GM04503 (cell line): ENCODE measurements at places on chromosomes 6 and 20.

GRCh38 chr6:38476141-38476540 lies 163.6 kb downstream of the BTBD9 start:
- no peak for DNase-seq

GRCh38 chr6:84333842-84334241 lies 106.4 kb upstream of the CEP162 start:
- no peak for DNase-seq

GRCh38 chr20:19816386-19816785 lies 58.3 kb downstream of the RIN2 start:
- no peak for DNase-seq

GRCh38 chr20:54199721-54200176 lies 8.1 kb upstream of the PFDN4 start:
- DNase-seq = no peak

DNA sequence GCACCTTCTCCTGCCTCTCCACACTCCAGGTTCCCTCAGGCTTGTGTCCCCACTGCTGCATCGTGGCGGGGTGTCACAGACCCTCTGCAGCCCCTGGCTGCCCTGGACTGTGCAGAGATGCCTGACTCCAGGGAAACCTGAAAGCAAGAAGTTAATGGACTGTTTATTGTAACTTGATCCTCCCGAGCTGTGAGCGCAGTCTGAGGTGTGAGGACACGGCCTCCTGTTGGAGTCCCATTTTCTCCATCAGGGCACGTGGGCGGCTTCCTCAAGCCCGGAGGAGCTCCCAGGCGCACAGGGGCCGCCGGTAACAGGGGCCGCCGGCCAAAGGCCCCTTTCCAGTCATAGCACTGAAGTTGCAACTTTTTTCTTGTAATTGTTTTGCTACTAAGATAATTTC lies 16.9 kb downstream of the RBM38 start:
- no peak for DNase-seq

GRCh38 chr6:75478929-75479328 lies 14.7 kb downstream of the FILIP1 start:
- DNase-seq = no peak

GRCh38 chr20:8304124-8304816 lies 172.2 kb downstream of the PLCB1 start:
- DNase-seq = no peak

DNA sequence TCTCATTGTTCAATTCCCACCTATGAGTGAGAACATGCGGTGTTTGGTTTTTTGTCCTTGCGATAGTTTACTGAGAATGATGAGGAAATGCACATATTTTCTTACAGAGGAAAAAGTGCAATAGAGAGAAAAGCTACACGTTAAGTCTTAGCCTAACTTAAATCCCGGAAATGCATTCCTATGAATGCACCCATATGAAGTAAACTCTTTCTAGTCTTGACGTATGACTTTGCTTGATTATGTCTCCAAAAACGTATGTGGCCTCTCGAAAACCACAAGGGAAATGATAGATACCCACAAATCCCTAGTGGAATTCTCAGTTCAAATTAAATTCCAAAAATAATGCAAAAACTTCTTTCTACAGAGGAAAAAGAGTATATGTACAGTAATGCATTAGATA lies 90.7 kb upstream of the SASH1 start:
- DNase-seq = no peak

GRCh38 chr6:123771126-123771525 lies 32.5 kb upstream of the NKAIN2 start:
- no peak for DNase-seq

- no peak for DNase-seq
Observed at GRCh38 chr20:59035381-59035780, 3.2 kb upstream of the ATP5F1E start.

DNA sequence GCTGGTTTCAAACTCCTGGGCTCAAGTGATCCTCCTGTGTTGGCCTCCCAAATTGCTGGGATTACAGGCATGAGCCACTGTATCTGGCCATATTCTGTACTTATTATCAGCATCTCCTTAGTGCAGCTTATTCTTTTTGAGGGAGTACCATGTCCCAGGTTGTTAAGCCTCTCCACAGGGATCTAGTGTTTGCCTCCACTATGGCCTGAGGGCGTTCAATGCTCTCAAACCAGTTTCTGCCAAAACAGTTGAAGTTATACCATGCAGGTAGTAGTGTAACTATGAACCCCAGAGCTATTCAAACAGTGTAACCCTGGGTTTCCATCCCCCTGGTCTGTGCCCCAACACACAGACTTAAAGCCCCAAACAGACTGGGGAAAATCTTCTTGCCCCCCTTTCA lies 81.7 kb downstream of the BACH2 start:
- DNase-seq = no peak

GRCh38 chr6:46234700-46235099 lies 63.9 kb upstream of the ENPP5 start:
- no peak for DNase-seq

GRCh38 chr6:160217073-160217472 lies 41.5 kb downstream of the SLC22A2 start:
- no peak for DNase-seq

DNA sequence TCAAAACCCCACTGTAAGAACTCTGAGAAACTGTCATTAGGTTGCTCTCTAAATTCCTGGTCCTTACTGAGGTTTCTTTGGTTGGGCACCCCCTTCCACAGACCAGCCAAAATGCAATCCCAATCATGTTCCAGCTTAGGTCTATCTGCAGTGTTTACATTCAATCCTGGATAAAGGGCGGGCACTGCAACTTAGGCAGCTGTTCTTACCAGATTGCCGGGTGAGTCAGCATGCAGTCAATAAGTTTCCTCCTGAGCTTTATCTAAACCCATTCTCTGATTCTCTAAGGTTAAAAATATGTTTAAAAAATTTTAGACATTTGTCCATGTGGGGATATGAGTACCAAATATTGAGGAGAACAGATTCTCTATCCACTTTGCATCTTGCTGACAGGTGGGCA lies 197.8 kb downstream of the HAO1 start:
- no peak for DNase-seq

GRCh38 chr6:14857501-14857900 lies 388.4 kb upstream of the JARID2 start:
- no peak for DNase-seq

GRCh38 chr6:52526634-52527033 lies 50.2 kb downstream of the TRAM2 start:
- DNase-seq = no peak

DNA sequence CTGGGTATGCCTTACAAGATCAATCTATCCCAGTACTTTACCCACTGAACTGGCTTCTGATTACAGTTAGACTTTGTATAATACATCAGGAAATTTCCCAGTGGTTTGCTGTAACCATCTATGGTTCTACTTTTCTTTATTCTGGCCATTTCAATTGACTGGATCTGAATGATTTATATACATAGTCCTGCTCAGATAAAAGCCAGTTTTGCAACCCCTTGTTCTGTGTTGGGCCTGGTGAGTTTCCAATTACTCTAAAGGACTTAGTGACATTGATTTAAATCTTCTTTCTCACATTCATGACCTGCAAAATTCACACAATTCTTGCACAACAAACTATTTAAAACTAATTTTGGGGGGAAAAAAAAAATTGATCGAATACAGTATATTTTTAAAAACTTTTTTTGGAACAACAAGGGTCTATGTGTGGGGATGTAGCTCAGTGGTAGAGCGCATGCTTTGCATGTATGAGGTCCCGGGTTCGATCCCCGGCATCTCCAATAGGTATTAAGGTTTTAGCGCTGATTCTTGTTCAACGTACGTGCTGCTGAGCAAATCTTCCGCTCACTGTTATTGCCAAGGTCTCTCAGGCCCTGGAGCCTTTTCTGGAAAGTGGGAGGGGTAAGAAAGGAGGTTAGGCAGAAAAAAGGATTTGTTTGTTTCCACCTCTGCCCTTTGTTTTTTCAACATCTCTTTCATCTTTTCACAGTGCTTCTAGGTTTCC lies 117.5 kb downstream of the GPX5 start:
- peak; percentile 33 for DNase-seq

DNA sequence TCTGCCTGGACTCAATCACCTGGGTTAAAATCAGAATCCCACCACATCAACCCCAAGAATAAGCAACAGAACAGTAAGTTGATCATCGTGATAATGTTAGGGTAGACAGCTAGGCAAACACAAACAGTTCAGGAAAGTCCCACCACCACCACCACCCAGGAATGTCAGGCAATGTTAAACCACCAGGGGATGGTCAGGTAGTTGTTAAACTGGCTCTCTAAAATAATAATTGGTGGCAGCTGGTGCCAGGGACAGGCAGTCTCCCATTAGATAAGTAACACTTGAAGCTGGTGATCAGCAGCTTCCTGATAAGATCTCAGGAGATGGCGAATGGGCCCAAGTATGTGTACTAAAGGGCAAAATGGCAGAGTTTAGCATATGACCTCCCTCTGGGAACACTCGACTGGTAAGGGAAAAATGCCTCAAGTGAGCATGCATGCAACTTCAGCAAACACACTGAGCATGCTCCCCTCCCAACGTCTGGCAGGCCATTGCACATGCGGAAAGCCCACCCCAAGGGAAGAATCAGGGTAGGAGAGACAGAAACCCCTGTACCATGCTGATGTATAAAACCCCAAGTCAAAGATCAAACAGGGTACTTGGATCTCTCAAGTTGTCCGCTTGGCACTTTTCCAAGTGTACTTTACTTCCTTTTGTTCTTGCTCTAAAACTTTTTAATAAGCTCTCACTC lies 66.6 kb downstream of the IPCEF1 start:
- no peak for DNase-seq

GRCh38 chr6:162942866-162943265 lies 215.1 kb downstream of the PACRG start:
- DNase-seq = peak; percentile 22
